ENCODE measurements at places on chromosomes 12 and 14.
A peak's percentile ranks its signal among the peaks of the same experiment; 100 is the strongest.

DNA sequence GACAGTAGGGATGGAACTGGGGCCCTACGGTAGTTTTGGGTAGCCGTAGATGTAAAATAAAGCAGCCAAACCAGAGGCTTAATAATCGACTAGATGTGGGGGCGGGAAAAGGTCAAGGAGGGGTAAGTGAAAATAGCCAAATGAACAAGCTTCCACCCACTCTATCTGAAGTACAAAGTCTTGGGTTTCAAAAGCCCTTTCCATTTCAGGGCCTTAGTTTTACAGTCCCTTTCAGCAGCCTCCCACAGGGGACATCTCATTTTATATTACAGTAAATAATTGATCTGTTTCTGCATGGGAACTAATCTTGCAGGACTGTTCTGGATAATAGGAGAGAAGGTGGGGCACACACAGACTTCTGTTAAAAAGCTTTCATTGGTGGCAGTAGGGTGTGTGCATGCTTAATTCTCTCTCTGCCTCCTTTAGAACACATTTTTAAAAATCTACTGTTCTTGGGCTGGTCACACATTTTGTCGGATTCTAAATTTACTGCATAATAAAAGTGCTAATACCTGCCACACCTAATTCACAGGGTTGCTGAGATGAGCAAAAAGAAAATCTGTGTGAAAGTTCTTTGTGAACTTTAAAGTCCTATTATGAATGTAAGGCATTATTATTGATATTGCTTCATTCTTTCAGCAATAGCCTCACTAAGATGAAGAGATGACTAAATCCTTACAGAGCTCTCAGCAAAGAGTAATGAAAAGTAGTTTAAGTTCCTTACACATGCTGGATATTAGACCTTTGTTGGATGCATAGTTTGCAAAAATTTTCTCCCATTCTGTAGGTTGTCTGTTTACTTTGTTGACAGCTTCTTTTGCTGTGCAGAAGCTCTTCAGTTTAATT is 104.6 kb downstream of the ITPR2 start:
- no peak for DNase-seq

DNA sequence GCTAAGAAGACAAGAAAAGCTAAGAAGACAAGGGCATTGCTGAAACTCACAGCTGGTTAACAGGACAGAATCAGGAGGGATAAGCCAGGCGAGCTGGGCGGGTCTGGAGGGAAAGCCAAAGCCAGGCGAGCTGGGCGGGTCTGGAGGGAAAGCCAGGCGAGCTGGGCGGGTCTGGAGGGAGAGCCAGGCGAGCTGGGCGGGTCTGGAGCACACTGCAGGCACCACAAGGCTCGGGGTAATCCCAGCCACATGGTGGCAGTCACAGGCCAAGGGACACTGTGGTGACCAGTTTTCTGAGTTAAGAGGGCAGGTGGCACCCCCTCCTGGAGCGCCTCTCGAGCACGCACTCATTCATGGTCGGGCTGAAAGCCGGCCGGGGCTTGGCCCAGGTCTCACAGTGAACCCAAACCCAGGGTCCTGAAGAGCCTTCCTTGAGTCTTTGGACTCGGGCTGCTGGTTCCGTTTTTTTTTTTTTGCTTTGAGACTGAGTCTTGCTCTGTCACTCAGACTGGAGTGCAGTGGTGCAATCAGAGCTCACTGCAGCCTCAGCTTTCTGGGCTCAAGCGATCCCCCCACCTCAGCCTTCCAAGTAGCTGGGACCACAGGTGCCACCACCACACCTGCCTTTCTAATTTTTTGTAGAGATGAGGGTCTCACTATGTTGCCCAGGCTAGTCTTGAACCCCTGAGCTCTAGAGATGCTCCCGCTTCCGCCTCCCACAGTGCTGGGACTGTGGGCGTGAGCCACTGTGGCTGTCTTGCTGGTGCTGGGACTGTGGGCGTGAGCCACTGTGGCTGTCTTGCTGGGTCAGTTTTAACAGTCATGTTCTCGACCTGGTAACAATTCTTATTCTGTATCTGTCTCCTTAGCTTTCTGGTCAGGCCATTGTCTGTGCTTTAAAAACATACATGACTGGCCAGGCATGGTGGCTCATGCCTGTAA is 40.2 kb downstream of the HSP90AA1 start:
- no peak for DNase-seq

DNA sequence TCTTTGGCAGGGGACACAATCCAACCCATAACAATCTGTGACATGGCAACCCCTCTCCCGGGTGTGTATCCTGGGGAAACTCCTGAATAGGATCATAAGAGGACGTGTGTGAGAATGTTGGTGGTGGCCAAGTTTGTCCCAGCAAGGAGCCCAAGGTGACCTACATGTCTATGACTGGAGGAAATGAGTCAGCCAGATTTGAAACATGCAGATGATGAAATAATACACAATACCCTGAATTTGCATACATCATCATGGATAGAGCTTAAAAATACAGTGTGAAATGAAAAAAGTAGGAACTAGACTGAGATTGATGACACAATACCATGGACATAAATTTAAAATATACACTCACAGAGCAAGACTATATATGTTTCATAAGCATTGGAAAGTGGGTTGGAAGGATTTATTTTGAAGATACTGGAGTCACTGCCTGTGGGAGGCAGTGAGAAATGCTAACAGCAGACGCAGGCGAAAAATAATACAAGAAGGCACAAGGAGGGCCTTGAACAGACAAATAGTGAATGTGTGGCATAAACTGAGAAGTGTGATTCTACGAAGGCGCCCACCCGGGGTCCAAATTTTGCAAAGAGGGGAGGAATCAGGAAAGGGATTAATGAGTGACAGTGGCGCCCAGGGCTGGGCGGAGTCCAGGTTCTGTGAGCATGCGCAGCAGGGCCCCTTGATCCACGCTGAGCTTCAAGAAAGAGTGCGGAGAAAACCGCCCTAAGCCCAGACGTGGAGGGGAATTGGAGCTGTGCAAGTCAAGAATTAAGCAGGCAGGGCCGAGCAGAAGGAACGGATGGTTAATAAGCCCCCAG is 7.0 kb upstream of the MAP1LC3B2 start:
- no peak for DNase-seq

DNA sequence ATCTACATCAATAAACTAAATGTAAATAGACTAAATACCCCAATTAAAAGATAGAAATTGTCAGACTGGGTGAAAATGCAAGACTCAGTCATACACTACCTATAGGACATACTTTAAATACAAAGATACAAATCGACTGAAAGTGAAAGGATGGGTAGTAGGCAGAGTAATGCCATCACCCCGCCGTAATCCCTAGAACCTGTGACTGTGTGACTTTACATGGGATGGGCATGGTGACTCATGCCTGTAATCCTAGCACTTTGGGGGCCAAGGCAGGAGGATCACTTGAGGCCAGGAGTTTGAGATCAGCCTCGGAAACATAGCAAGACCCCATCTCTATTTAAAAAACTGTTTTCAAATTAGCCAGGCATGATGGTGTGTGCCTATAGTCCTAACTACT is 2.6 kb upstream of the EVL start:
- no peak for DNase-seq

- no peak for DNase-seq
Observed at GRCh38 chr12:128290938-128291337, 24.0 kb downstream of the TMEM132C start.

DNA sequence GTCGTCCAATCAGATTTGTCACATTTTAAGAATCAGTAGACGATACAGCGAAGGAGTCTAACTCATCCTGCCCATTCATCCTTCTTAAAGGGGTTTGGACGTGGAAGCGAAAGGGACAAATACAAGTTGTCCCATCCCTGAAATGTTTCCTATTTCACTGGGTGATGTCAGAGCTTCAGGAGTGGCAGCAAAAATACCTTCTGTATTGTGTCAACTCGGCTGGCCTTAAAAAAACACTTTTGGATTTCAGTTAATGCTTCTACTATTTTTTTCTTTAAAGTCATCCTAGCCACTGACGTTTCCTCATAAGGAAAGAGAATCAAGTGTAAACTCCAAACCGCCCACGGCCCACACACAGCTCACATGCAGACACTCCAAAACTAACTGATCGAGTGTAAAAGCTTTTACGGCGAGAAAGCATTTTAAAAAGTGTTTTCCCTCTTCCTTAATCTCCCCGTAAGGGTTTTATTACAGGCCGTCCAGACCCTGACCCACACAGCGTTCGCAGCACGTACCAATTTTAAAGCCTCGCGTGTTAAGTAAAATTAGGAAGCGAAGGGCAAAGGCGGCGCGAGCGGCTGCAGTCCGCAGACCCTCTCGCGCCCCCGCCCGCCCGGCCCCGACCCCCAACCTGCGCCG is 593 bp downstream of the CFL2 start:
- DNase-seq: no peak

DNA sequence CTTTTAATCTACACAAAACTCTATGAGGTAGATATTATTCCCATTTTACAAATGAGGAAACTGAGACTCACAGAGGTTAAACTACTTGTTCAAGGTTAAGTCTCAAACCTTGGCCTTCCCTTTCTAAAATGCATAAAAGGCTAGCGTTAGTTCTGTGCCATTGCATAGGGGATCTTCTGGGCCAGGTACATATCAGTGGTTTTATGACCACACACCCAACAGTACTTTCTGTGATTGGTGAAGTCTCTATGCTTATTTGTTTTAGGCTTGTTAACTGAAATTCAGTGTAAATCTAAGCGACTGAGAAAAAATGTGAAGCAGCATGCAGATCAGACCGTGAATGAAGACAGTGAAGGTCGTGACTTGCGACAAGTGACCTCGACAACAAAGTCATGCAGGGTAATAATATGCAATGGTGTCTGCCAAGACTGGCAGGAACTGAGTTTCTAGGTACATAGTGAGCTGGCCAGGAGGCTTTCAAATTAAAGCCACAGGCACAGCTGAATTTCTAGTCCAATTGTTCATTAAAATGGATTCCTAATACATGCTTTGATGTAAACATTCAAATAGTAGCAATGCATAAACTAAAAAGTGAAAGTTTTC is 38.8 kb upstream of the GAS2L3 start:
- no peak for DNase-seq

- DNase-seq: peak; percentile 58
Observed at GRCh38 chr12:42705863-42706262, 116.3 kb upstream of the PRICKLE1 start.

- DNase-seq: no peak
Observed at GRCh38 chr12:13199592-13199991, 3.1 kb downstream of the EMP1 start.

DNA sequence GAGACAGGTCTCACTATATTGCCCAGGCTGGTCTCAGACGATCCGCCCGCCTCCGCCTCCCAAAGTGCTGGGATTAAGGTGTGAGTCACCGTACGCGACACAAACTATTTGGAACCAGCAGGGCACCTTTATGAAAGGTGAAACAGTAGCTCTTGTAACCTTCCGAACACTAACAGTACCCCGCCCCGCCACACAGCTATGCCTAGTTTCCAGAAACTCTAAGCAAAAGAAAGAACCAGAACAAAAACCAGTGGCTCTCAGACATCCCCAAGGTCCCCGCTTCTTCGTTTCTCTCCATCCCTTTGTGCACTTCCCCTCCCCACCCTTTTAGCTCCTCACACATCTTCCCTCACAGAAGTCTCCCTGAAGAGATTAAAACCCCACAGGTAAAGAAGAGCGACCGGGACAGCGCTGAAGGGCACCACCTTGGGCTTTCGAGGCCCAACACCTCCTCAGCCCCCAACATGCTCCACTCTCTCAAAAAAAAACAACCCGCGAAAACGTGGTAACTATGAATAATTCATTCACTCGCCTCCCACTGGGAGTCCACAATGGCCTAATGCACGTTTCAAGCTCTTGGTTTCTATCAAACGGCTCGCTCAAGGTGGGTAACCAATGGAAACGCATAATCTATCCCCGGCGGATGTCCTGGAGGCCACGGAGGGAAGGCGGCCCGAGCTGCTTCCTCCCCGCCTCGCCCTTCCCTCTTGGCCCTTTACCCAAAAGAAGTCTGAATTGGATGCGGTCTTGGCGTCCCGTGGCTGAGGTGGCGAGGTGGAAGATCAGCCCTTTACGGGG is 877 bp downstream of the BAG5 start:
- DNase-seq: peak; percentile 39

DNA sequence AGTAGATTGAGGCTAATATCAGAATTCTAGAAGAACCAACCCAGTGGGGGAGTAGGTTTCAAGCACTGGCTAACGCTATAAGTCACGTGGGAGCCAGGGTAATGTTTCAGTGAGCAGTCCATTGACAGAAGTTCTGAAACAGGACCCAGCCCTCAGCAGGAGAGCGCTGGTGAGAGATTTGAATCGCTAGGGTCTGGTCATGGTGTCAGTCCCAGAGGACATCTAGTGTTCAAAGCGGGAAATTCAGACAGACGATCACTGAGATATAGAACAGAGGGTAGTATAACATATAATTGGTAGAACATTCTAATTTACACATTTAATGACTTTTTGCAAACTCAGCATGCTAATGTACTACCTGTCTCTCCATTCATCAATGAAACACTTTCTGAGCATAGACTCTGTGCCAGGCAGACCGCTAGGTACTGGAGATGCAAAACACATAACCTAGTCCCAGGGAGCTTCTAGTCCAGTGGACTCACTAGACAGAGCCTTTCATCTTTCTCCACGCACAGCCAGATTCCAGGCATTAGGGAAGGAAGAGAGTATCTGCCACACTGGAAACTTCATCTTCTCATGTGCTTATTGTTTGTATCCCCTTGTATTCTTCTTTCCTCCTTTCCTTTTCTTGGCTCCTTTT is 35.4 kb upstream of the RNASE3 start:
- no peak for DNase-seq

DNA sequence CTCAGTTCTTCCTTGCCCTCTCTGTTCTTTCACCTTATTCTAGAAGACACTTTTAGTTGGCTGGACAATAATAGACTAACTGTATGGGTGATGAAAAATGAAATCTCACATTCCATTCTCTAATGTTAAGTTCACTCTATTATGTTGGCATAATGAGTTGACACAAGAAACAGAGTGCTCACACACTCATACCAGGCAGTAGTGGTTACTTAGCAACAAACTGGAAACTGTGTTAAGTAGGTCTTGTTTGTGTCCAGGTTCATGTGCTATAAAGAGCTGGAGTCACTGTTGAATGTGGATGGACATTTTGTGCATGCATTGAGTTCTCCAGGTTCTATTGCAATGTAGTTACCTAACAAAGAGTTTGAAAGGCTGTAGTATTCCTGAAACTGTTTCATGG is 16.9 kb upstream of the PPP4R4 start:
- no peak for DNase-seq

- no peak for DNase-seq
Observed at GRCh38 chr14:33631021-33631420, 319.9 kb downstream of the EGLN3 start.

DNA sequence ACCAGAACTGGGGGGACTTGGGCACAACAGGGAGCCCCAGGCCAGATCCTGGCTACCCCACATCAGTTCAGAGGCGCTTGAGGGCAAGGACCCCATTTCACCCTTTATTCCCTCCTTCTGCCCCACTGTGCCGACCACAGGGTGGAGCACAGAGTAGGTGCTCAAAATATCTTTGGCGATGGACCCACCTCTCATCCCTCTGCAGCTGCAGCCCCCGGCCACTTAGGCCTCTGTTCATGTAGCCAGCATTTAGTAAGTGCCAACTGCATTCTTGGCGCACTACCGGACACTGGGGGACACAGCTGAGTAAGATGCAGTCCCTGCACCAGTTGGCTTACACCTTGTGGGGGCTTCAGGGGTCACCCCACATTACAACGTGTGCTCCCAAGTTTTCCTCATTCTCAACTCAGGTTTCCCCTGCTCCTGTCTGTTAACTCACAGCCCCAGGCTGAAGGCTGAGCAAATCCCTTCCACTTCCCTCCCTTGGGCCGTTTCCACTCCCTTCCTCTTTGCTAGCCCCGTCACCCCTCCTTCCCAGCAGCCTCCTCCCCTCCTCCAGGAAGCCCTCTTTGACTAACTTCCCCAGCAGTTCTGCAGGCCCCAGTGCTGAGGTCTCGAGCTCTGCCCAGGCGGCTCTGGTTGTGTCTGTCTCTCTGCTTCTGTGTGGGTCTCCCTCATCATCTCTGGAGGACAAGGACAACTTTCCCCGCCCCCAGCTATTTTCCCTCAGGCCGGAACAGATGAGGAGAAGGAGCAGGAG is 26.5 kb downstream of the KRT80 start:
- DNase-seq: no peak
